ENCODE measurements at places on chromosomes 5 and 9.

DNA sequence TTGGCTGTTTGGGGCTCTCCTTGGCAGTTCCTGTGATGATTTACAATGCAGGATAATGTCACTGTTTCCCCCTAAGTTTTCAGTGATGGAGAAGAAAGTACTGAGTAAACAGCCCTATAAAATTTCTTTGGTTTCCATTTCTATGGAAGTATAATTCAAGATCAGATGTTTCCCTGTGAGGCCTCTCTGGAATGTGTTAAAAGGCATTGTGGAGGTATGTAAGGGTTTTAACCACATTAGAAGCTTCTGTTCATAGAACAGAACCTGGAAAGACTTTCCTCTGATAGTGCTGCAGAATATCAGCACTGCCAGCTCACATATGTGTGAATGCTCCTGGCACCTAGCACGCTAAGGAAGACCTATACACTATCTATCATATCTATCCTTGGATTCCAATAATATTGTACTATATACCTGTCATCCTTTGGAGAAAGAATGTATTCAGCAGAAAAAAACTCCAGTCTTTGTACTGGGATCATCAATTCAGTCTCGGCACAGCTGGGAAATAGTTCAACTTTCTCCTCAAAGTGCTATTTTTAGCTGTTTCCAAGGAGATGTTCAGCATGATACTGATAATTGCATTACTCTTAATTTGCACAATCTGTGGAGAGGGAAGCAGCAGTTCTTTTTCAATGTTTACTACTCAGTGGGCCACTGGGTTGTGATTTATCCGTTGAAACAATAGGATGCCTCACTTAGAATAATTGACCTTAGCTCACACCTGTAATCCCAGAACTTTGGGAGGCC, 21.9 kb downstream of the TTC1 start:
- no peak for DNase-seq

GRCh38 chr5:135106610-135107471, 72.8 kb upstream of the PITX1 start:
- DNase-seq = no peak

GRCh38 chr9:83430681-83431080, 107.5 kb downstream of the FRMD3 start:
- no peak for DNase-seq

GRCh38 chr5:113257545-113257944, 177.2 kb downstream of the TSSK1B start:
- DNase-seq = no peak

- DNase-seq = no peak
Measured at GRCh38 chr9:121876658-121877271, 216.3 kb downstream of the TTLL11 start.

DNA sequence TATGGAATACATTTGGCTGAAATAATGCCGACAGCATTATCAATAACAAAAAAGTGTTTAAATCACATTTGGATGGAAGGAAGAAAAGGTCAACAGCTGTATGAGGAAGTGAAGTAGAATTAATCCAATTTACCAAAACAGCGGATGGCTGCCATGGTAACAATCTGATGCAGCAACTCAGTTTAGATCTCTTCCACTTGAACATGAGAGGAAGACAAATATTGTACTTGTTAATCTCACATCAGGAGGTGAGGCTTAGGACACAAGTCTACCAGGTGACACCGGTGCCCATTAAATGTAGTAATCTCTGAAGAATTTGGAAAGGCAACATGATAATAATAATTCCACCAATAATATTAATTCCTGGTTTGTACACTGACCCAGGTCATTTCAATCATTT, 2.4 kb downstream of the RASEF start:
- no peak for DNase-seq

DNA sequence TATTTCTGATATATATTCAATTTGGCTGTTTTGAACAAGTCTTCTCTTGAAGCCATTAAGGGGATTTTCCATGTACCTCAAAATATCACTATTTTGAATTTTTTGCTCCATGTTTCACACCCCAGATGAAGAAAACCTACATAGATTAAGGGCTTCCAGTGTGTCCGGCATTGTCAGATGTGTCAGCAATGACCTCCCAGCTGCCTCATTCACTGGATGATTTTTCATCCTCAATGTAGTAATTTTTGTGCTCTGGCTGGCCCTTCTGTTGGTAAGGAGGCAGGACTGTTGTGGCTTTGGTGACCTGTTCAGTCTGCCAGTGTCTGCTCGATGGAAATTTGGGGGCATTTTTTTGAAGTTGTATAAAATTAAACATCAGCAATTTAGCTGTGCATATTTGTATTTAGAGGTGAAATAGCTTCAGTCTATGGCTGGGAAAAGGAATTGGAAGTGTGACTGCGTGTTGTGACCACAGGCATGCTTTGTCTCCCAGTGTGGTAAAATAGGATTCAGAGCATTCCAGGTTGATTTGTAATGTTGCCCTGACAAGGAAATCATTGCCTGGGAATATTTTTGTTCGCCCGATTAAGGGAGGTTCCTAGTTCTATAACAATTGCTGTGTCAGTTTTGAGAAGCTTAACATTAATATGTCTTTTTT, 312.4 kb downstream of the ARHGEF28 start:
- DNase-seq = no peak

DNA sequence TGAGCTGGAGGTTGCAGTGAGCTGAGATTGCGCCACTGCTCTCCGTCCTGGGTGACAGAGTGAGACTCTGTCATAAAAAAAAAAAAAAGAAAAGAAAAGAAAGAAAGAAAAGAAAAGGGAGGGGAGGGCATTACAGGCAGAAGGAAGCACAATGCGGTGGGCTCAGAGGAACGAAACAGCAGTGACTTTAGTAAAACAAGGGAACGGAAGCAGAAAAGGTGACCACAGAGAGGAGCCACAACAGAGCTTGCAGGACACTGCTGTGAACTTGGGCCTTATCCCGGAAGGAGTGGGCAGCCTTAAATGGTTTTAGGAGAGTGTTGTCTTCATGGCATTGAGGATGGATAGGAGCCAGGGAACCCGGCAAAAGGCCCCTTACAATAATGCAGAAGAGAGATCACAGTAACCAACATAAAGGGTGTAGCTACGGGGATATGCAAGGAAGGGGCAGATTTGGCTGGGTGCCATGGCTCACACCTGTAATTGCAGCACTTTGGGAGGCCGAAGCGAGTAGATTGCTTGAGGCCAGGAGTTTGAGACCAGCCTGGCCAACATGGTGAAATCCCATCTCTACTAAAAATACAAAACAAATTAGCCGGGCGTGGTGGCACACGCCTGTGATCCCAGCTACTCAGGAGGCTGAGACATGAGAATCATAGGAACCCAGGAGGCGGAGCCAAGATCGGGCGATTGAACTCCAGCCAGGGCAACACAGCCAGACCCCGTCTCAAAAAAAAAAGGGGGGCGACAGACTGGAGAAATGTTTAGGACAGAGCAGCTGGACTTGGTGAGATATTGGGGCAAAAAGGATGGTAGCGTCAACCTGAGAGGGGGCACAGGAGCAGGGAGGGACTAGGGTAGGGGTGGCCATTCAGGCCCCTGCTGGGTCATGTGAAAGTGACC, 83.9 kb upstream of the ZBTB43 start:
- no peak for DNase-seq

DNA sequence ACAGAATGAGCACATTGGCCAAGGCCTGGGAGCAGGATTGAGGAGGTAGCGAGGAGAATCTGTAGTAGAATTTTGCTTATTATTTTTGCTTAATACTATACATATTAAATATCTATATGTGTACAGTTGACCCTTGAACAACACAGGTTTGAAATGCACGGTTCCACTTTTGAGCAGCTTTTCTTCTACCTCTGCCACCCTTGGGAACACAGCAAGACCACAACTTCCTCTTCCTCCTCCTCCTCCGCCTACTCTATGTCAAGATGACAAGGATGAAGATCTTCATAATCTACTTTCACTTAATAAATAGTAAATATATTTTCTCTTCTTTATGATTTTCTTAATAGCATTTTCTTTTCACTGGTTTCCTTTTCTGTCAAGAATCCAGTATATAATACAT, 541.4 kb downstream of the KCTD16 start:
- DNase-seq = no peak

DNA sequence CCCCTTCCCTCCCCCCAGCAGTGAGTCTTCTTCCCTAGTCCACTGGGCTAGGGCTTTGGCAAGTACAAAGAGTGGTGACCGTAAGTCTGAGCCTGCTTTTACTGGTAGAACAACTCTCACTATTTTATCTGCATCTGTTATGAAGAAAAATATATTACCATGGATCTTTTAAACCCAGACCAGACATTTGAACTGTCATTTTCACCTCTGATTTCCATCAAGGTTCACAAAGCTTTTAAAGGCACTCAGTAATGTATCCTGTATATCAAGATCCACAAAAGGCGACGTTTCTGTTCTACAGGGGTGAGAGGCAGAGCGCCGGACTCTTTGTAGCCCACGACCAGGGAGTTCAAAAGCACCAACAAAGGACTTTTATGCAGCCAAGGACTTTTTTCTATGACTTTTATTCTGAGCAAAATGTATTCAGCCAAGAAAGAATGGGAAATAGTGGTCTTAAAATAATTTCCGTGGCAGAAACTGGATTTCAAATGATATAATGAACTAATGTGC, 388.3 kb downstream of the ANXA1 start:
- no peak for DNase-seq

DNA sequence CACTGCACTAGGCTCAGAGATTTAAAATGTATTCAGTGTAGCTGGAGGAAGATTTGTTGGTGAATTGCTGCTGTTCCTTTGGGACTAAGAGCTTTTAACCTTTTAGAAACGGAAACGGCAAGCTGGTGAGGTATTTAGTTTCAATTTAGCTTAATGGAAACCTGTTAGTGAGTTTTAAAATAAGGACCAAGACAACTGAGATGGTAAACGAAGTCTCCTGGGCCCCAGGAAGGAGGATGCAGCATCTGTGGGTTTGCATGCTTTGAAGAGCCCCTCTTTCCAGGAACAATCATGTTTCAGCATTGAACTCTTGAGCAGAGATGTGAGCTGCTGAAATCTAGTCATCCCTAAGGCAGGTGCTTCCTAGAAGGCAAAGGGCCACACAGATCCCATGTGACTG, 16.5 kb downstream of the DNAI1 start:
- no peak for DNase-seq

DNA sequence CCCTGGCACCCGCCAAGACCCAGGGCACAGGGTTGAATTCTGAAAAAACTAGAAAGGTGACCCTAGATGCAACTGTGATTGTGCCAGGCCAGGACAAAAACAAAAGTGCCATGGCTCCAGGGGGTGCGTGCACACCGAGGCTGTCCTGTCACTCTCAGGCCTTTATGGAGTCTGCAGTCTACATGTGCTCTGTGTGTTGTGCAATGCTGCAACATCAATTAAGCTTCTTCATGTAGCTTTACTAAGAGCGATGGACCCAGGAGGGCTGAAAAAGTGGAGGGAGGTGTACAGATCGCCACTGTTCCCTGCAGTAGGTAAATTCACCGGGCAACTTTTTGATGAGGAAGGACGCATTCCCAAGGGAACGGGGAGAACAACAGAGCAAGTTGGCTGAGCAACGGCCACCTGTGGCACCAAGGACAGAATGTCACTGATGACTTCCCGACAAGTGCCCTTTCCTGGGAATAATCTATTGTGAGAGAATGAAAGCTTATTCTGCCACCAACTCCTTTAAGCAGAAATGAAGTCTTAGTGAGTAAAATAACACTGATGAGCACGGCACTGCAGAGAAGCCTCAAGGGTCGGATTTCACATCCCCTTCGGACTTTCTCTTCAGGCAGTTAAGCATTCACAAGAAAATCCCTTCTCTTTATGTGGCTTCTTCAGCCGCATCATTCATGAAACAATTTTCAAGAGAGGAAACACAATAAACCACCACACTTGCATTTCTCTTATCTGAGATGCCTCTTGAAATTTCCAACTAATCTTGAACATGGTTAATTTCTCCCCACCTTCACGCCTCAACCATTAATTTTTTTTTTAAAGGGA, 149.6 kb downstream of the DROSHA start:
- DNase-seq = no peak

DNA sequence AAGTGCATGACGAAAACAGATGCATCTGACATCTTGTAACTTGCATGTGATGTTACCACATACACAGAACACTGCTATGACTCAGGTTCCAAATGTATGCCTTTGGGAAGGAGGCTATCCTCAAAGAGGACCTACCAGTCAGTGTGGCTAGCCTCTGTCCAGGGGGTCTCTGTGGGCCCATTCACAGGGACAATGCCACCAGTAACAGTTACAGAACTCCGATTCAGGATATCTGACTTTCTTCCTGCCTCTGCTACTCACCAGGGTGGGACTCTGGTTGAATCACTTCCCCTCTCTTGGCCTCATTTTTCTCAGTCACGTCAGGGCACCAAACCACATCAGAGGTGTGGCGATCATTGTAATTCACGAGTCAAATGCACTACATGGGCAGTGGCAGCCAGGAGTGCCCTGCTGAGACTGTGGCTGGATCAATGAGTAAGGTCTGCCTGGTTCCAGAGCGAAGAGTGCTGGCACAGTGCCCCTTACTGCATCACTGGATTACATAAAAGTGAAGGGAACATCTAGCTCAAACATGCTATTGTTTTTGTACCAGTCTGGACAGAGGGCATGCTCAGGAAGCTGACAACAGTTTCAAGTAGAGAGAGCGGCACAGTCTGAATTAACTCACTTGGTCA, 13.2 kb downstream of the ATOX1 start:
- DNase-seq = no peak

DNA sequence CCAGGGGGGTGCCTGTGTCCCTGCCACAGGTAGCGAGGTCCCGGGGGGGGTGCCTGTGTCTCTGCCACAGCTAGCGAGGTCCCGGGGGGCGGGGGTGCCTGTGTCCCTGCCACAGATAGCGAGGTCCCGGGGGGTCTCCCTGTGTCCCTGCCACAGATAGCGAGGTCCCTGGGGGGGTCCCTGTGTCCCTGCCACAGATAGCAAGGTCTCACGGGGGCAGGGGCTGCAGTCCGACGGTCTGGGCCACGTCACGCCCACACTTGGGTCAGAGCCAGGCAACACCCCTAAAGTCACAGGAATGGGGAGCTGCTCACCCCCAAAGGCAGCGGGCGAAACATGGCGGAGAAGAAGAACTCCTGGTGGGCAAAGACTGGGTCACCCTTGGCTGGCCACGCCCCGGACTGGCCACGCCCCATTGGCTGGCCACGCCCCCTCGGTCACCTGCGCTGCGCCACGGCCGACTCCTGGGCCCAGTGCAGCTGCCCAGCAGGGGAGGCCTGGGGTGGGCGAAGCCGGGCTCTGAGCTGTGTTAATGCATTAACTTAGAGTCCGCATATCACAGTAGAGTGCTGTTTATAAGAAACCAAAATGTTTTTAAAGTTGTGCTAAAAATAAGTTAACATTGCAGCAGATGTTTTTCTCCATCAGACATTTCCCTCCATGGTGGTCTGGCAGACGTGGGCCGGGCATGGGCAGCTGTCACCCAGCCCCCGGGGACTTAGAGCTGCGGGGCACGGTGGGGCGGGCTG, 7.0 kb downstream of the NOXA1 start:
- no peak for DNase-seq

Measured in left renal pelvis (tissue), 4 donors.